Adrenal gland (tissue), 19 donors: ENCODE measurements at places on chromosomes 1 and 21.

DNA sequence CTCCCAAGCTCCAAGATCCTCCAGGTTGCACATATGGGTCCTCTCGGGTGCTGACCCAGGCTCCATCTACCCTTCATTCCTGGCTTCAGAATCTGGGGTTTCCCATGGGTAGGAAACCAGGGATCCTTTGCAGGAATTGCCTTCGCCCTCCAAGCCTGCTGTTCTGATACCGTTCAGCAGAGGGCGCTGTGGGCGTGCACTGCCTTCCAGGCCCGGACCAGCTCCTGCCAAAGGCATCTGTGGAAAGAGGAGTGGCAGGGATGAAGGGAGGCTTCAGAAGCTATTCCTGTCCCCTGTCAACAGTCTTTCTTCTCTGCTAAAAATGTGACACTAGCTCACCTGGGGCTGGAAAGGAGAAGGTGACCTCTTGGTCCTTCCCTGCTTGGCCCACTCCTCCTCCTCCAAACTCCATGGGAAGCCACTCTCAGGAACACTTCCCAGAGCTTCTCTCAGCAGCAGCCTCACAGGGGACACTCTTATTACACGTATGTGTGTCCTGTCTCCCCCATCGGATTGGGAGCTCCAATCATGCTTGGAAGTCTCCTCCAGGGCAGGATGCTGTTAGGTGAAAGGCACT lies 71.2 kb downstream of the VWA5B1 start:
- DNase-seq: peak; percentile 54

GRCh38 chr1:160711602-160712311 lies at the start of gene CD48:
CD48 (minus strand) TSS chr1:160711822; CDS start chr1:160711763, 59 bp downstream.
- no peak for DNase-seq

DNA sequence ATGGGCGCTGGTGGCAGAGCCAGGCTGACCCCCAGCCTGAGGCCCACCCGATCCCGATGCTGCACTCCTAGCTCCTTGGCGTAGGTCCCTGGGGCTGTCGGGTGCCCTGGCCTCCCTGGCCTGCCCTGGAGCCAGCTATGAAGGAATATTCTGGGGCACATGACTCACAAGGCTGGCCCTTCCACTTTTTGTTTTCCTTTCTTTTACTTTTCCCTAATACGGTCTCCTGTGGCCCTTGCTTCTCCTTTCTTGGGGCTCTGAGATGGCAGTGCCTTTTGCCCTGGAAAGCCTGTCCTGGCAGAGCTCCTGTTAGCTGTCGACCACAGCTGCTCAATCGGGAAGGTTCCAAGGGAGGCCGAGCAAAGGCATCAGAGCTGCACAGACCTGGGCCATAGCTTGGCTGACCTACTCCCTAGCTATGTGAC lies 22.1 kb downstream of the ARHGEF10L start:
- peak; percentile 60 for DNase-seq

- peak; percentile 26 for DNase-seq
Observed at GRCh38 chr1:44798481-44799365, 1.5 kb upstream of the PLK3 start.

GRCh38 chr1:98478121-98478520 lies 183.4 kb upstream of the SNX7 start:
- DNase-seq: no peak

DNA sequence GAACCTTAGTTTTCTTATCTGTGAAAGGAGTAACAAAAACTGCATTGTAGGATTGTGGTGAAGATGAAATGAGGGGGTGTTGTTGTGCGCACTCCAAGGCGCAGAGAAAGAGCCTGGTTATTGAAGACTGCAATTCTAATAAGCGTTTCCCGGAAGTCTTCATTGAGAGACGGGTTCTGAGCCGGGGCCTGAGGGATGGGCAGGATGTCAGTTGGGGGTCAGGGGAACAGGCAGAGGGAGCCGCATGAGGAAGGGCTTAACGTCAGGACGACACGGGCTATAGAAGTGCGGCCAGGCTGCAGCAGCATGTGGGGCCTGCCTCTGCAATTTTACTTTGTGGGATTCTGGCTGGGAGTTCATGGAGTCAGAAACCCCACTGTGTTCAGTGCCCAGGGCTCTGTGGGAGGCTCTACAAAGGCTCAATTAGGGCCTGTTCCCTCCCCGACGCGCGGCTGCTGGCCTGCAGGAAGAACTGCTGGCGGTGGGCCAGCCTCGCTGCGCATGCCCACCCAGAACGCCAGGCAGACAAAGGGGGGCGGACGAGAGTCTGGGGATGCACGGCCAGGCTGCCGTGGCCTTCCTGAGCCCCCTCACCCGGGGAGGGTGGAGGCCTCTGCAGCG lies 20.7 kb downstream of the TRIM62 start:
- DNase-seq: peak; percentile 46

- peak; percentile 74 for DNase-seq
Observed at GRCh38 chr1:203338335-203339036, 12.4 kb downstream of the FMOD start.

DNA sequence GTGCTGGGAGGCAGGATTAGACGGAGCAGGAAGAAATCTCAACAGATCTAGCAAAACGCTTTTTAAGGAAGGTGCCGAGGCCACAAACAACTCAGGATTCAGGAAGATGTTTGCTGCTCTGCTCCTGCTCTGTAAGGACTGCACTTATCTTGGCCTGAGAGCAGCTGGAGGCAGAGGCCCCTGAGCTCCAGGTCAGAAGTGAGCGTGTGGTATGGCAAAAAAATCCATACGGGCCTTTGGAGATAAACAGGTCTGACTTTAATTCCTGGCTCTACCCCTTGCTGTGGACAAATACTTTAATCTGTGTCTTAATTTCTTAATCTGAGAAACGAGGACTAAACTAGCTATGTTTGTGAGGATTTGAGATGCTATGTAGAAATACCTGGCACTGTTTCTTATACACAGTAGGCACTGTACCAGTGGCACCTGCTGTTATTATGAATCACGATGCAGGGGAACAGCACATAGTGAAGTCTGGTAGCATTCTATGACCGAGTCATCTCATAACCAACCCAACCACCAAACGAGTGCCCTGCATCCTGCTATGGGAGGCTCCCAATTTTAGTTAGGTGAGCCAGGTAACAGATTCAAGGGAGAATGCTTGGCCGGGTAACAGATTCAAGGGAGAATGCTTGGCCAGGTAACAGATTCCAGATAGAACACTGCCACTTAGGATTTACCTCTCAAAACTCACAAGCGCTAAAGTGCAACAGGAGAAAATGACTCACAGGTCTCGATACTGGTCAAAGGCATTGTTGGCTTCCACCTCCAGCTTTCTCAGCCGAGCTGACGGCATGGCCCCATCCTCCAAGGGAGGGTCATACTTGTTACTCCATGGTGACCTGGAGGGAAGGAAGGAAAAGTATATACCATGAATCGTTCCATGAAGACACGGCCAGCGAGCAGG lies 65.9 kb downstream of the SLC66A1 start:
- DNase-seq: no peak
